ENCODE measurements at places on chromosomes 6 and 20.

GRCh38 chr6:46979206-46979605, 57.5 kb upstream of the ADGRF5 start:
- no peak for DNase-seq

DNA sequence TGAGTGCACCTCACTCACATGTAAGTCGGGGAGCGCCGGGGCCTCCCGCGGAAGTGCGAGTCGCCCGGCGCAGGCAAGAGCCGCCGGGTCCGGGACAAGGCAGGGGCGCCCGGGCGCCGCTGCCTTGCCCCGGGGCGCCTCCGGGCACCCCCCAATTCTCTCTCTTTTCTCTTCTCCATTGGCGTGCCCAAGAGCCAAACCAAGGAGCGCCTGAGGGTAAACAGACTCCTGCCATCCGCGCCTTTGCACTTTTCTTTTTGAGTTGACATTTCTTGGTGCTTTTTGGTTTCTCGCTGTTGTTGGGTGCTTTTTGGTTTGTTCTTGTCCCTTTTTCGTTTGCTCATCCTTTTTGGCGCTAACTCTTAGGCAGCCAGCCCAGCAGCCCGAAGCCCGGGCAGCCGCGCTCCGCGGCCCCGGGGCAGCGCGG, 36.8 kb downstream of the GNAS start:
- no peak for DNase-seq

DNA sequence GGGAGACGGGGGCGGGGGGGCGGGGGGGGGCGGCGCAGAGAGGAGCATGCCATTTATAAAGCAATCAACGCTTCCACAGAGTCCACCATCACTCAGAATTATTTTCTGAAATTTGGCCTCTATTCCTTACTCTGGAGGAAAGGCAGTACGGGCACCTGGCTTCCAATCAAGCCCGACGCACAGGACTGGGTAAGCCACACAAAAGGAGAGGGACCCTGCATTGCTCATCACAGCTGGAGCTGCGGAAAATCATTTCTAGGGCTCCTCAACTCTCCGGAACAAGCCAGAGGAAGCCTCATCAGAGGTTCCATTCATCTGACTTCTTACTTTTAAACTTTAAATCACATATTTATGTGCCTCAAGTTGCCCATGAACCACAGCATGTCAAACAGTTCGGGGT, 55.9 kb downstream of the TTI1 start:
- DNase-seq: no peak

DNA sequence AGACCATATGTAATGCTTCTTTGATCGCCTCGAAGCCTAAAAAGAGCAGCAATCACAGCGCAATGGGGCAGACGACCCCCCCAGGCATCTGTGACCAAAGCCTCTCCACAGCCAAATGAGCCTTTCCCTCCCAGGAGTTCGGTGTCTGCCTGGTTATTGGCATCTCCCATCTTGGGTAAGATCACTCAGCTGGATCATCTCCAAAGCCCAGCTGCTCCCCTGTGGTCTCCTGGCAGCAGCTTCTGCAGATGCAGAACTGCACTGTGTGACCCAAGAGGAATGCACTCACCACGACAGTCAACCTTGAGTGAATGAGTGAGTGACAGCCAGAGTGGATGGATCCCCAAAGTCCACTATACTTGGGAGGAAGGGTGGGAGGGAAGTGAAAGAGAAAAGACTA, 44.8 kb upstream of the IYD start:
- DNase-seq: no peak

GRCh38 chr6:159045801-159046200, 1.0 kb upstream of the TAGAP start:
- DNase-seq: no peak

DNA sequence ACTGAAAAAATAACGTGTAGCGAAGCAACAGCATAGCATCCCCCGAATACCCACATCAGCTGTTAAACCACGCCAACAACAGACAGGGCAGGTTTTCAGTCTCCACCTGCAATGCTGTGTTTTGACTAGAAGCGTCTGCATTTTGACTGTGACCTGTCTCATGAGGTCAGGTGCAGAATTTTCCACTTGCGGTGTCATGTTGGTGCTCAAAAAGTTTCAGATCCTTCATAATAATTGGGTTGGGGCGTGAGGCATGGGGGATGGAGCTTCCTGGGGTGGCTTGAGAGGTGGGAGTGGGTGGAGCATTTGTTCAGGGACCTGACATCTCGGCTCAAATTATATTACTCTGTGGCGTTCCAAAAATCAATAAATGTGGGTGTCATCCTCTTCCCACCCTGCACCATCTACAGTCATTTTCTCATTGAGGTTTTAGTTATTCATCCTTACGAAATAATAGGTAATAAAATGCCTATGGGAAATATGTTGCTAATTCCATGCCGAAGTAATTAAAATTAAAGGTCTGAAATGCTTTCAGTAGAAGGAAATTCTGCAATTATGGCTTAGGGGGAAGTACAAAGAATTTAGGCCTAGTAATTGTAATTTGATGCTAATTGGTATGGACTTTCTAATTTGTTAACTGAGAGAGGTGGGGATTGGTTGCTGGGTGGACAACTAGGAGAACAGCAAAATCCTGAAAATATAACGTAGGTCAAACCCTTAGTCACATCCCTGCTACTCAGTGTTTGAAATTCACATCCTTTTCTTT, 81.0 kb downstream of the TIAM2 start:
- DNase-seq: no peak

DNA sequence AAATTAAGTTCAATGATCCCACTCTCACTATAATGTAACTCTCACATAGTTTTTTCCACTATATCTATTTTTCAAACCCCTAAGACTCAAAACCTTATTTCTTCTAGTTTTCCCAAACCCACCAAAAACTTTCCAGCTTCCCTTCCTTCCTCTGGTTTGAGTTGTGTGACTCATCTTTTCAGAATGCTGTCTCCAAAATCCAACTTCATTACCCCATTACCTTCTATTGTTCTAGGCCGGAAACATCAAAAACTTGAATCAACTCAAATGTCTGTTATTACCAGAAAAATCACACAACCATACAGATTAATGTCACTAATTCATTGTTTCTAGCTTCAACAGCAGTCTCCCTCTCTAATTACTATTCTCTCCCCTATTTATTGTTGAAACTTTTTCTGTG, 1090.3 kb downstream of the HACE1 start:
- no peak for DNase-seq

DNA sequence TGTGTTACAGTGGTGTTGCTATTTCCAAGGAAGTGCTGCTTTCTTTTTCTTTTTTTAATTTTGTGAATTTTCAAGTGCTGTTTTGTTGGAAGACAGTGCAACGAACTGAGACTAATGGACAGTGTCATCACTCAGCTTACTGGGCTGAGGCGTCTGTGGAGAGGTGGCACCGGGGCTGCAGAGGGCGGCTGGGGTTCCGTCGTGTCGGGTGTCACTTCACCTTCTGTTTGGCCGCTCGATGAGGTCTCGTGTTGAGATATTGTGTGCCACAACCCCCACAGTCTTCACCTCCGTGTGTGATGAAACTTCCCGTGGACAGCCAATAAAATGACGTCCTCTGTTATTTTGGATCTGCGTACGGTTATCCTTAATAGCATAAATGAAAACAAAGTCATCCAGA, 149.4 kb upstream of the SNX9 start:
- DNase-seq: no peak

DNA sequence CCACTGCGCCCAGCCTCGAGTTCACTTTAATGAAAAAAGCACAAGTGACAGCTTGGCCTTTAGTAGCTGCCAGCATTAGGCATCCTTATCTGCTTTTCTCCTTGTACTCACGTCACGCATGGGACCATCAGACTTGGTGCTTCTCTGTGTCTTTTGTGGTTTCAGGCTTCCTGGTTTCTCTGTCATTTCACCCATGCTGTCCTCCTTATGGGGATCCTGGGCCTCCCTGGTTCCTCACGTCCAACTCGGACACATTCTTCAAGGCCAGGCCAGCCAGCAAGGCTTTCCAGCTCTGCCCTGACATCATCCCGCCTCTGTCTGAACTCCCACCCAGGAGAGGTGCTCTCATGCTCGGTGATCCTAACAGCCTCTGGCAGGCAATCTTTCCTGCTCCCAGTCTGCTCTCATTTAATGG, 83.2 kb downstream of the TIAM2 start:
- no peak for DNase-seq

GRCh38 chr6:77089776-77090175, 373.5 kb downstream of the HTR1B start:
- no peak for DNase-seq

DNA sequence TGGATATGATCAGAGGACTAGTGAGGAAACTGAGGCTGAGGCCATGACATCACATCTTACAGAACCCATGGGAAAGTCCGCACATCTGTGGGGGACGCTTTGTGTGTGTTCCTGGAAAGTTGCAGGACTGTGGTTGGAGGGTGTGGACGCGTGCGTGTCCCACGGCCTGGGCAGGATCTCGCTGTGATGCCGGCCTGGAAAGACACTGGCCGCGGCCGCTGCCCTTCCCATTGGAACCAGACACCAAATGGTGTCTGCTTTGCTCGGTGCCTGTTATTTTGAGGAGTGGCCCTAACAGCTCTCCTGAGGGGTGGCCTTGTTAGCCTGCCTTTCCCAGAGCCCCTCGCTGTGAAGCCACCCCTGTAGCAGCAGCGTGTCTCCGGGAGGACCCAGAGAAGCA, 41.1 kb downstream of the DLL1 start:
- no peak for DNase-seq

DNA sequence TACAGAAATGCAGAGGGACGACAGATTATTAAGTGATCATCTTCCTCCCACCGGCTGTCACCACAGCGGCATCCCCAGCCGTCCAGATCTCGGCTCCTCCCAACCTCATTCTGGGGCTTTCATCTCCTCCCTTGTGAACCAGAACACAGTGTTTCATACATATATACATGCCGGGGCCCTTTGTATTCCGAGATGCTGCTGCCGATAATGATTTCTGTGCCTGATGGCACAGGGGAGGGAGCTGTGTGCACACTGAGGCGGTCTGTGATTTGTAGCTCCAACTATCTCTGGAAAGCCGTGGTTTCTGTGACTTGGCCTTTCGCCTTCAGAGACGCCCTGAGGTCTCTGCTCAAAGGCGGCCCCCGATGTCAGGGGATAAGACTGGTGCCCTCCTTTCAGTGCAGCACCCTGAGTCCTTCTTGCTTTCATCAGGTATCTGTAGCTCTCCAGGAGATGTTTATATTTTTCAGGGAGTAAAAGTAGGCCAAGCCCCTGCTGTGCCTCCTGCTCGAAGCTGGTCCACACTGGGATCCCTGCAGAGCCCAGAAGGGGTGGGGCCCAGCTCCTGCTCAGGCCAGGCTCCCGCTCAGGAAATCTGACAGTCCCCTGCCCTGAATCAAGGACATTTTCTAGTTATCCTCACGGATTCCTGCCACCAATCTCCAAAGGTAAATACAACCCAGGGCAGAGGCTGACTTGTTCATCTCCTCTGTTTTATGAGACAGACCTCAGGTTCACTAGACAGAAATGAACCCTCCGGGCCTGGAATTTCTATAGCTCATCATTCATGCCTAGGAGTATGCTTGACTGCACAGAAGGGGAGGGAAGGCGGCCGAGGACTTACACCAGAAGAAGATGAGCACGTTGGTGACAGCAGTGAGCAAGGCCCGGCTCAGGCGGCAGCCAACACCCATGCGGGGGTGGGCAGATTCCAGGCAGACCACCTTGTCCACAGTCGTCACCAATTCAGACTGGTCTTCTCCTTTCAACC, 11.2 kb downstream of the LEMD2 start:
- no peak for DNase-seq

DNA sequence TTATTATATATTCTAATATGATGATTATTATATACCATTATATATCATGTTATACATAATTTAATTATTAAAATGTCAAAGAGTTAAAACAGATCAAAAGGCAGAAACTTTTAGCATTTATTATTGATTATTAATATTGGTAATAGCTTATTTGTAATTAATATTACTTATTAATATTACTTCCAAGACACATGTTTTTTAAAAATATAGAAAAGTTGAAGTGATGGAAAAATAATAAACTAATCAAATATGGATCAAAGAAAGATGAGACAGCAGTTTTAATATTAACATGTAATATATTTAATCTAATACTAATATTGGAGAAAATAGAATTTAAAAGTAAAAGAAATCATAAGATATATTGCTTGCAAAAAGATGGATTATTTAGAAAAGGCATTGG, 154.6 kb upstream of the TAB2 start:
- no peak for DNase-seq

- no peak for DNase-seq
Observed at GRCh38 chr6:66199171-66199570, 492.1 kb upstream of the EYS start.

DNA sequence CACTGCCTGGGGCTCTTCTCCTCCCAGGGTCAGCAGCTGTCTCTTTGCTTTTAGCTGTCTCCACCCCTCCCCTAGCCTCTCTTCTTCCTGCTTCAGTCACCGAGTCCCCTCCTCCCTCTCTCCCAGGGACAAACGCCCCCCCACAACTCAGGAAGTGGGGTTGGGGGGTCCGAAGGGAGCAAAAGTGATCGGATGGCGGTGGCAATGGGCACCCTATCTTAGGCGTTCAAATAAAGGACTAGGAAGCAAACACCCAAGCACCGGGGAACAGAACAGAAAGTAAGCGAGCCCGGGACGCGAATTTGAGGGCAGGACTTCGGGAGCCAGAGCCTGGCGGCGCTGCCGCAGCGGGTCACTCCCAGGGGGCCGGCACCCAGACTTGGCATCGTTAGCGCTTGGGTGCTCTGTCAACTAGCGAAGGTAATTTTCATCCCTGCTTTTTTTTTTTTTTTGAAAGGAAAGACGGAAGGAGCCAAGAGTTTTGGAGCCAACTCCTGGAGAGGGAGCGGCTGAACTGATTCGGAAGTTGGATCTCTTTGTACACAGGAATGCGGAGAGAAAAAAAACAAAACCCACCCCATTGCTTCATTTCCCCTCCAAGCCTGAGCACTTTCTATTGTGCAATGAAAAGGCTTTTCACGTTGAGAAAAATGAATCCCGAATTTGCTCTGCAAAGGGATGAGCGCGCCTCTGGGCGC, 815 bp upstream of the ITPR3 start:
- DNase-seq: peak; percentile 15

- no peak for DNase-seq
Observed at GRCh38 chr20:43022568-43022967, 167.1 kb downstream of the PTPRT start.

GRCh38 chr6:26223228-26223627, 136.0 kb downstream of the HFE start:
- no peak for DNase-seq

DNA sequence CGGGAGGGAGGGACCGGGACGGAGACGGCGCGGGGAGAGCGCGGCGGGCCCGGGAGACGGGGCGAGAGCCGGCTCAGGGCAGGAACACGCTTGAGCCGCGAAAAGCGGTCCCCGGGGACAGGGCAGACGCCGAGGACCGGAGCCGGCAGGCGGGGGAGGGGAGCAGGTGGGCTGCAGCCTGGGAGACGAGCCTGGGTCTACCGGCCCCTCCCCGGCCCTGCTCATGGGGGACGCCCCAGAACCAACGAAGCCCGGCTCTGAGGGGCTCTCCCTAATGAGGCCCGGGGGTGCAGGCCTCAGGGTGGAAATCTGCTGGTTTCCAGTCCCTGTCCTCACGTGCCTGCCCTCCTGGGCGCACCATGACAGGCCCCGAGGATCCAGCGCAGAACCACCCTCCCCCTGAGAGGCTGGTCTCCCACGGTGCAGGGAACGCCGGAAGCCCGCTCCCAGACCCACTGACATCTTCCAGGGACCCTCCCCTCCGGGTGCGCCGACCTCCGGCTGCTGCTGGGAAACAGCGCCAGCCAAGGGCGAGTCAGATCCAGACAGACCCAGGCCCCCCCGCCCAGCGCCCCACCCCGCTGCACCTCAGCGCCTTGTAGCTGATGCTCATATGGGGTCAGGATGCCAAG, 571 bp upstream of the EEF1A2 start:
- DNase-seq: no peak

- DNase-seq: no peak
Observed at GRCh38 chr6:83183082-83183828, 9.8 kb downstream of the PGM3 start.

Measured in activated T-cell treated with anti-CD3 and anti-CD28 coated beads for 48 hours (primary cell).